ENCODE measurements at places on chromosomes 7 and 10.

DNA sequence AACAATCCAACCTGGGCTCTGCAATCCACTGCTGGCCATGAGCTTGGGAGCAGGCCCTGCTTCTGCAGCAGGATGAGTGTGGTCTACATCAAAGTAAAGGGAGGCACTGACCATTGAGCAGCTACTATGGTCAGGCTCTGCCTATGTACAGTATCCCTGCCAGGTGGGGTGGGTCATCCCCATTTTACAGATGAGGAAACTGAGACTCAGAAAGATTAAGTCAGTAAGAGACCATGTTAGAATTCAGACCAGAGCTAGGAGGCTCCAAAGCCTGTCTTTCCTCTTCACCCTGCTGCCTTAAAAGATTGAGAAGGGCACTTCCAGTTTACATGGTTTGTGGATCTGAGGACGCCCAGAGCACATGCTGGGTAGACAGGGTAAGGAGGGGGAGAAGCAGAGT is 27.1 kb upstream of the CDH23 start:
- no peak for DNase-seq

DNA sequence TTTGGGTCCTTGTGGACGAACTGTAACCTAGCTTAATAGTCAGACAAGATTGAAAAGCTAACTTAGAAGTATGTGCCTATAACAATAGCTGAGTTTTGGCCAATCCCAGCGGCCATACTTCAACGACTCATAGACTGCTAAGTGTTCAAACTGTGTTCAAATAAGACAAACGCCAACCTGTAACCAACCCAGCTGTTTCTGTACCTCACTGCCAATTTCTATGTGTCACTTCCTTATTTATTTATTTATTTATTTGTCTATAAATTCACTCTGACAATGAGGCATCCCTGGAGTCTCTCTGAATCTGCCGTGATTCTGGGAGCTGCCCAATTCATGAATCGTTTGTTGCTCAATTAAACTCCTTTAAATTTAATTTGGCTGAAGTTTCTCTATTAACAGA is 21.7 kb downstream of the ST8SIA6 start:
- DNase-seq: no peak

- no peak for DNase-seq
Observed at GRCh38 chr10:51700228-51700817, 928 bp upstream of the CSTF2T start.

GRCh38 chr10:71209731-71210541 is 2.4 kb upstream of the UNC5B start:
- no peak for DNase-seq

- DNase-seq: no peak
Observed at GRCh38 chr10:131162866-131163843, 148.4 kb downstream of the TCERG1L start.

- DNase-seq: no peak
Observed at GRCh38 chr10:80552151-80552646, 14.5 kb downstream of the SH2D4B start.

DNA sequence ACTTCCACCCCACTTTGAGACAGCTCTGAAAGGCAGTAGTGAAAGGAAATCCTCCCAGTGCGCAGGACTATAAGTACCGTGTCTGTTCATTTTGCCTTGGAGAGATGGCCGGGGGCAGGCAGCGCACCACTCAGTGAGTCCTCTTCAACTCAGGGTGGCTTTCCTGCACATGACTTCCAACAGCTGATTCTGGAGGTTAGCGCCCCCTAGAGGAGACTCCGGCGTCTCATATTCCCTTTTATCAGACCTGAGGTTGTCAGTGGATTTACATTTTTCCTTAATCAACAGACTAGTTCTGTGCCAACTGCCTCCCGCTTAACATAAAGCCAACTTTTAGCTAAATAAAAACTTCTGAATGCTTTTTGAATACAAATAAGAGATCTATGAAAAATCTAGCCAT is 101.0 kb downstream of the HERPUD2 start:
- DNase-seq: no peak

- no peak for DNase-seq
Observed at GRCh38 chr10:69242040-69242851, 22.1 kb downstream of the HKDC1 start.

DNA sequence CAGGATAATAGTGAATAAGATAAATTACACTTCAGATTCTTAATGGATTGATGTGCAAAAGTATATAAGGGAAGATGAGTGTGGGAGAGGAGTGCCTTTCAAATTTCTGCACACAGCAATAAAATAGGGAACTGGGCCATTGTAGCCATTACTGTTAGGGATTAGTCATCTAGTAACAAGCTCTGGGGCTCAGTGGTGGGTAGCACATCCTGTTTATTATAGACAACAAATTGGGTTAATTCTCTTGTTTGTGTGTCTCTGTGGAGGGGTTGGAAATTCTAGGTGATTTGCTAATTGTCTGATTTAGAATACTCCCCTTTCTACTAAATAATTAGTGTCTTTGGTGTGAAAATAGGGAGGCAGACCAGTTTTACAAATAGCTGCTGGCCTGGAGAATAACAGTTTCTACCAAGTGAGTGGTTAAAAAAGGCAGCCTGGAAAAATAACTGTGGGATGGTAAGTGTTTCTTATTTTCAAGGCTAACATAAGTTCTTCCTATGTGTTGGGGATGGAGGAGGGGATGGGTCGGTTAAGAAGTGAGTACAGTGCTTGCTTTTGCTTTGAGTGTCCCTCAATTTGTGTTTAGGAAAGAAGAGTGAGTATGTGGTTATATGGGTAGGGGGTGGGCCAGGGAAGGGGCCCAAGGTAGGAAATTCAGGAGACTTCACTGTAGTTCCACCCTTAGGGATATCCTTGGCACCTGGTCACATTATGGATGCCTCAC is 43.3 kb upstream of the TMEM248 start:
- DNase-seq: no peak

- no peak for DNase-seq
Observed at GRCh38 chr7:108535744-108536143, 9.8 kb upstream of the PNPLA8 start.

- no peak for DNase-seq
Observed at GRCh38 chr7:73530800-73531199, 8.7 kb upstream of the BAZ1B start.
